Kidney epithelial cell (primary cell): ENCODE measurements at places on chromosomes 2 and 18. TPM values are rescaled to one million over a fixed set of nuclear protein-coding genes. Genes with fewer than 3 reads are reported as not detected.

DNA sequence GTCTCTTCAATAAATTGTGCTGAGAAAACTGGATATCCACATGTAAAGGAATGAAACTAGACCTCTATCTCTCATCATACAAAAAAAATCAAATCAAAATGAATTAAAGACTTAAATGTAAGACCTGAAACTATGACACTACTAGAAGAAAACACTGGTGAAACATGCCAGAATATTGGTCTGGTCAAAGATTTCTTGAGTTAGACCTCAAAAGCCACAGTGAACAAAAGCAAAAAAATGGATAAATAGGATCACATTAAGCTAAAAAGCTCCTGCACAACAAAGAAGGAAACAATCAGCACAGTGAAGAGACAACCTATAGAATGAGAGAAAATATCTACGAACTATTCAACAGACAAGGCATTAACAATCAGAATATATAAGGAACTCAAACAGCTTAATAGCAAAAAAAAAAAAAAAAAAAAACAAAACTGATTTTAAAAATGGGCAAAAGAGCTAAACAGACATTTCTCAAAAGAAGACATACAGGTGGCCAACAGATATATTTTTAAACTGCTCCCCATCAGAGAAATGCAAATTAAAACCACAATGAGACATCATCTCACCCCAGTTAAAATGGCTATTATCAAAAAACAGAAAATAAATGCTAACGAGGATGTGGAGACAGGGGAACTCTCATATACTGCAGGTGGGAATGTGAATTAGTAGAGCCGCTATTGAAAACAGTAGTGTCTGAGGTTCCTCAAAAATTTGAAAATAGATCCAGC lies 66.3 kb downstream of the NCKAP1 start:
- DNase-seq, result no peak

- DNase-seq, result no peak
Observed at GRCh38 chr2:223464071-223464470, 138.1 kb downstream of the SCG2 start.

- no peak for DNase-seq
Observed at GRCh38 chr2:168751104-168751740, 51.2 kb upstream of the NOSTRIN start.

DNA sequence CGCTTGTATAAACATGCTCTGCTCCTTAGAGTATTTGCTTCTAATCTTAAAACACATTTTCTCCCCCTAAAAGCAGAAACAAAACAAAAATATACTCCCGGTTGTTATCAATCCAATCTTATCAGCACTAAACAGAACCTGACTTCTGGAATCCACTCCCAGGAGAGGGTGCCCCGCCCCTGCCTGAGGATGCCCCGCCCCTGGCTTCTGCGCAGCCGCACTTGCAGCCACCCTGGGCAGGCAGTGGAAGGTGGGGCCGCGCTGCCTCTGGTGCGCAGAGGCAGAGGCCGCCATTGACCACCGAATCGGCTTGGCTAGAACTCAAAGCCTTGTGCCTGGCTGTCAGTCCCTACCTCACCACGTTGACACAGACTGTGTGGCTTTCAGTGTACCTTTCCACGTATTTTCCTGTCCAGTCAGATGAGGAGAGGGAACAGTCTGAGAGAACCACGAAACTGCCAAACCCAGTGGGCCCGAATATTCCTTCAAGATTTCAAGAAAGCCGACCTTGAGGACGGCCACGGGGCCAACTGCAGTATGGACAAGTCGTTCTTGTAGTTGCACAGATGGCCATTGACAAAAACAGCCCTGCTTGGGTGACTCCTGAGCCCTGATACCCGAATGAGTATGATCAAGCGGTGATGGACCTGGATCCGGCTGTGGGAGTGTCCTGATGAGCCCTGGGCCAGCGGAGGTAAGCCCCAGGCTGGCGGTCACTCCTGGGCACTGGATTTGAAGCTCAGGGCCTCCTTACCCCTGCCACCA lies 46.2 kb upstream of the ARHGAP28 start:
- DNase-seq, result no peak

DNA sequence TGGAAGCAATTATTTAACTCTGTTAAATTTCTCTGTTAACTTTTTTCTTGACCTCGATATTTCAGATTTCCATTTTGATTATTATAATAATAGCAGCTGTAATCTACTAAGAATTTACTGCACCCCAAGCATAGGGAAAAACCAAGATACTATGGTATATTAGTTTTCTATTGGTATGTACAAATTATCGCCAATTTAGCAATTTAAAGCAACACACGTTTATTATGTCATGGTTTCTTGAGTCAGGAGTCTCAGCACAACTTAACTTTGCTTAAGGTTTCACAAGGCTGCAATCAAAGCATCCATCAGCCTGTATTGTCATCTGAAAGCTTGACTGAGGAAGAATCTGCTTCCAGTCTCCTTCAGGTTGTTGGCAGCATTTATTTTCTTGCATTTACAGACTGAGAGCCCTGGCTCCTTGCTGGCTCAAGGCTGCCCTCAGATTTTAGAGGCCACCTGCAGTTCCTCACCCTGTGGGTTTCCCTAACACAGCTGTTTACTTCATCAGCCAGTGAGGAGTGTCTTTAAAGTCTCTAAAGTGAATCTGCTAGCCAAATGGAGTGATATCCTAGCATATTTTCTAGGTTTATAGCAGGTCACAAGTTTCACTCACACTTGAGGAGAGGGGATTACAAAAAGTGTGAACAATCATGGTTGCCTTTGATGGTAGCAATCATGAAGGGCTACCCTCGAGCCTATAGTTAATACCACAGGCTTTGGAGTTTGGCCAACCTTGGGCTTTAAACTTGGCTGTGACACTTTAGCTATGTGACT lies 4.4 kb upstream of the VPS54 start:
- DNase-seq, result no peak

DNA sequence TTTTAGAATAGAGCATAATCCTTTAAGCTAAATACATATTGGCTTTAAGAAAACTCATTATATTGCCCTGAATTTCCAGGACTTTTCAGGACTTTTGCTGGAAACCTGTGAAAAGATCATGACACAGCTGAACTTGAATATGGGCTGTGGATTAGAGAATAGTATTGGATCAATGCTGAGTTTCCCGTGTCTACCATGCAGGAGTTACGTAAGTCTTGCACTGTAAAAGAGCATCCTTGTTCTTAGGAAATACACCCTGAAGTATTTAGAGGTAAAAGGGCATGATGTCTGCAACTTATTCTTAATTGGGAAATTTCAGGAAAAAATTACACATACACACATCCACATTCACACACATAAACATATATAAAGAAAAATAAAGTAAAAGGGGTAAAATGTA lies 82.1 kb downstream of the ZFP36L2 start:
- no peak for DNase-seq

DNA sequence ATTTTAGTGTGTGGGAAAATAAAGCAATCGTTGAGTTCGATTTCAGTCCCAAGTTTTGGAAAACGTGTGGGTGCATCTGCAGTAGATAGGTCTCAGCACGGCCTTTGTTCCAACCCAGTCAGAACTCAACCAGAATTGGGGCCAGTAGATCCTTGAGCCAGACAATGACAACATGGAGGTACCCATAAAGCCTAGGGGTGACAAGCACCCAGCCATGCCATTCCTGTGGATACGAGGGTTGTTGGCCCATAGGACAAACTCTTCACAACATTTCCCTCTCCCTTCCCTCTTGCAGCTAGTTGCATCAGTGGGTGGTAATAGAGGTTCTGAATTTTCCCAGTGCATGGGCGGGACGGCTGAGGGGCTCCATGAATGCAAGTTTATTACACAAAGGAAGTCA lies 60.1 kb downstream of the ST3GAL5 start:
- no peak for DNase-seq

DNA sequence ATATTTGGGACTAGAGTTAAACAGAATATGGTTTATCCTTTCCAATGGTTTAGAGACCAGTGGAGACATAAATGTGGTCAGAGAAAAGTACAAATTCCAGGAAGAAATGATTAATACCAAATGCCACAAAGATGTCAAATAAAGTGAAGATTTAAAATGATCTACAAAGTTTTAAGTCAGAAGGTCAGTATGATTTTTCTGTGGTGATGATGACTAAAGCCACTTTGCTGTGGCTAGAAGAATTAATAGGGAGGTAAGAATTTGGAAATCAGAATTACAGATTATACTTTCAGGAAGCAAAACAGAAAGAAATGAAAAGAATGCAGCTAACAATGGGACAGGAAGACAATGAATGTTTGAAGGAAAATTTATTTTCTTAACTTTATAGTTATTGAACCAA lies 91.5 kb upstream of the CDH7 start:
- no peak for DNase-seq

DNA sequence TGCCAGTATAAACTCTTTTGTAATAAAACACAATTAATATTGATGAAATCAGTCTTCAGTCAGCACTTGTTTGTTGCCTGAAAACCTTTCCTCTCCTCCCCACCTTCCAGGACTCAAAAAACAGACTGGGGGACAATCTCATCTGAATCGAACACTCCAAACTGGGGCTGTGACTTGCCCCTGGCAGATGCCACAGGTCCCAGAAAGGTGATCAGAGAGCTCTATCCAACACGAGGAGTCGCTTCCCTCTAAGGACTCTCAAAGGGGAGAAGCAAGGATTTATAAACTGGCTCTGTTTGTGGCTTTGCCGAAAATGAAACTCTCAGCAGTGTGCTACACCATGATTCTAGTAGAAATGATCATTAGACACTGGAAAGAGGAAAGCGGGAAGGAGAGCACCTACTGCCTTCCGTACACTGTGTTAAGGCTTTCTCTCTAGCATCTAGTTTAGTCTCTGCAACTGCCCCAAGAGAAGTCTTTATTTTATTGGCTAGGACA lies 199.2 kb downstream of the TGIF1 start:
- DNase-seq, result no peak

GRCh38 chr2:12879649-12880048 lies 162.9 kb downstream of the TRIB2 start:
- DNase-seq, result no peak

DNA sequence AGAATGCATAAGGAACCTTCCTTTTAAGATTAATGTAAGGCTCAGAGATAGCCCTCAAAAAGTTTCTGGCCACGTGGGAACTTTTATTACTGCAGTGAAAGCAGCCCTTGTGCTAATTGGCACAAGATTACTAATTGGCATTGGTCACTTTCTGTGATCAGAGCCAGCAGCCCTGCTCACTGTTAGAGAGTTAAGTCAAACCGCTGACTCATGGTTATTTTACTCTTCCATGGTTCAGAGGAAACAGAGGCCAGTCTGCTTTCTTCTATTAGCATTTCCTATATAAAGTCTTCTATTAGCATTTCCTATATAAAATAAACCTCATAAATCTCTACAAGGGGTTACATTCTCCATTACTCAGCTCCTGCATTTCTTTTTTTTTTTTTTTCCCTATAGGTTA lies 1.5 kb upstream of the SLC35G4 start:
- DNase-seq, result peak; percentile 1

GRCh38 chr18:48360376-48361021 lies 48.7 kb downstream of the ZBTB7C start:
- no peak for DNase-seq

DNA sequence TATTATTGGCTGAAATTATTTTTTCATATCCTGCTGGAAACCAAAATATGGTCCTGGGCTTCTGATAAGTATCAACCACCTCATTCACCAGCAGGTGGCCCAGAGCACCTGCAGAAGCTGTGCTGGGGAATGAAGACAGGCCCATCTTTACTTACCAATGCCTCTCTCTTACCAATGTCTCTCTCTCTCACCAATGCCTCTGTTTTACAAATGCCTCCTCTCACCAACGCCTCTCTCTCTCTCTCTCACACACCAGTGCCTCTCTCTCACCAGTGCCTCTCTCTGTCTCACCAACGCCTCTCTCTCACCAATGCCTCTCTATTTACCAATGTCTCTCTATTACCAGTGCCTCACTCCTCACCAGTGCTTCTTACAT lies 2.3 kb upstream of the MAL start:
- DNase-seq, result no peak

DNA sequence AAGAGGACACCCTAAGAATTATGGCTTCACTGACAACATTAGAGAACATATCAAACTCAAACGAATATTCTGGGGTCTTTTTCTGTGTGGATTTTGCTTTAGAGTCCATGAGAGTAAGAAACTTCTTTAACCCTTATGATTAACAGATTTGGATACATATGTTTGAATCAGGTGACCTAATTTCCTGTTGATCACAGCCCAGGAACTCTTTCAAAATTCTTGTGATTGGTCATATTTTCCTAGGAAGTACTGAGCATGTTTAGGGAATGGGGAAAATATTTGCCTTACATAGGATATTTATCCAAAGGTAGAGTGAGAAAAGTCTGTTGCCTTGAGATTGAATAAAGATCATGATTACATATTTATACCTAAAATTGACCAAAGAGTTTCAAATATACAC lies 160.0 kb downstream of the KCNH7 start:
- DNase-seq, result no peak

GRCh38 chr18:32612651-32613050 lies 142.0 kb upstream of the GAREM1 start:
- DNase-seq, result no peak

DNA sequence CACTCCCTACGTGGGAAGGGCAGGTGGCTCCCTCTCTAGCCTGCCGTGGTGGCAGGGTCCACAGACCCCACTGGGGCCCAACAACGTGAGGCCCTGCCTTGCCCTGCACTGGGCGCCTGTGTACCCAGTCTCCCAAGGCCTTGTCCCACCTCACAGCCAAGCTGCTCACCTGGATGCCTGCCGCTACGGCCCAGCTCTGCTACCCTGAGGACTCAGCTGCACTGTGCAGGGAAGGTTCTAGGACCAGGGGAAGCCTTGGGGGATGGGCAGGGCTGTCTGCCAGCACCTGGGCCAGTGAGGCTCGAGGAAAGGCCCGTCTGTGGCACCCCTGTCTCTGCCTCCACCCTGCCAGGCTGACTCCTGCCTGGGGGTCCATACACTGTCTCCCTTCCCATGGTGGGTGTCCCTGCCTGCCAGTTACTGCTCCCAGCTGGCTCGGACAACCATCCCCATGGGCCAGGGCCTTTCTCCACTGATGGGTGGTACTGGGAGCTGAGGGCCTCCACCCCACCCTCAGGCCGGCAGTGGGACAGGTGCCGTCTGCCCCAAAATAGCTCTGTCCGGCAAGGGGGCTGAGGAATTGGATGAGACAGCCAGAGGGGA lies 33.2 kb downstream of the HS6ST1 start:
- no peak for DNase-seq

GRCh38 chr18:12254820-12255511 lies 805 bp downstream of the CIDEA start:
- no peak for DNase-seq

GRCh38 chr18:58578835-58579560 lies 49.9 kb downstream of the ALPK2 start:
- DNase-seq, result no peak

GRCh38 chr2:48943436-48943835 lies 187.9 kb upstream of the LHCGR start:
- DNase-seq, result no peak

- no peak for DNase-seq
Observed at GRCh38 chr2:152740743-152741328, 22.4 kb downstream of the ARL6IP6 start.

The CXCR2 gene
- not detected in 2 replicates for total RNA-seq

The ANKAR gene
- total RNA-seq, result 3.3 and 3.8 TPM in 2 replicates

The ZNF519 gene
- total RNA-seq, result 1.9 and 3.9 TPM in 2 replicates

The ARID5A gene
- 38.8 and 41.1 TPM in 2 replicates for total RNA-seq

The IL36G gene
- not detected in 2 replicates for total RNA-seq

The COL5A2 gene
- total RNA-seq, result 27.1 TPM in 2 replicates

The TNFRSF11A gene
- 0.42 and 4.4 TPM in 2 replicates for total RNA-seq

The ICA1L gene
- total RNA-seq, result 7.3 and 7.6 TPM in 2 replicates

The CYTIP gene
- total RNA-seq, result 0.04 and 0.34 TPM in 2 replicates

The CXCR4 gene
- total RNA-seq, result 0.68 and 0.88 TPM in 2 replicates

The DAW1 gene
- total RNA-seq, result not detected in 2 replicates

The POTEI gene
- total RNA-seq, result not detected in 2 replicates

The LRP1B gene
- total RNA-seq, result 0.34 and 0.38 TPM in 2 replicates

The SOCS6 gene
- 24.5 and 26.0 TPM in 2 replicates for total RNA-seq
